Left renal pelvis (tissue), 4 donors: ENCODE measurements at places on chromosomes 1 and 21.

DNA sequence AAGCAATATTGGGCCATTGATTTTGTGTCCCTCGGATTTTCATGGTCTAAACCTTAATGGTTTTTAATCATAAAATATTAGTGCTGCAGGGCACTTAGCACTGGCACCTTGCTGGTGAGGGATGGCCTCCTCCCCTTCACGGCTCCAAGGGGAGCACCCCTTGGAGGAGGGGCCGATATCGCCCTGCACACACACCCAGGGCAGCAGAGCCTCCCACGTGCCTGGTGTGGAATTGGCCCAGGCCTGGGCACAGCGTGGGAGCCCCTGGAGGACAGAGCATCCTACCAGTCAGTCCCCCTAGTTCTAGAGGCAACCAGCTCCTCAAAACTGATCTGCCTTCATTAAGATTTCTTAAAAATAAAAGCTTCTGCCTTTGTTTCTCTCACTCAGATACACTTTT is 90.7 kb upstream of the CSF3R start:
- DNase-seq = no peak

DNA sequence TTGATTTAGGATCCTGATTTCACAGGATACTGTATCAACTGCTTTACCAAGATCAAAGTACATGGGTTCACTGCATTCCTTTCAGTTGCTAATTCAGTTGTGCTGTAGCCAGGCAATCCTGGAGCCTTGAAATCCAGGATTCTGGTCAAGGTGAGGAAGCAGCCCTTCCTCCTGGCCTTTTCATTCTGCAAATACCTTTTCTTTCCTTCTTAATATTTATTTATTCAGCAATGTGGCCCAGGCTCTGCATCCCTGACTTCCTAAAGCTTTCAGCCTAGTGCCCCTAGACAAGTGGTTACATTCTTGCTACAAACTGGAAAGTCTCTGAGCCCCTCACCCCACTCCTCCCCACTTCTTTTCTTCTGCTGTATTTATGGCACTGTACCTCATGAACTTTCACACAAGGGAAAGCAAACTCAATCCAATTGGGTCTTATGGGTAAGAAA is 16.2 kb downstream of the LRRC8D start:
- no peak for DNase-seq

GRCh38 chr1:63230722-63231121 is 91.6 kb upstream of the FOXD3 start:
- no peak for DNase-seq

GRCh38 chr1:3033040-3033789 is 11.9 kb downstream of the ACTRT2 start:
- DNase-seq = no peak

DNA sequence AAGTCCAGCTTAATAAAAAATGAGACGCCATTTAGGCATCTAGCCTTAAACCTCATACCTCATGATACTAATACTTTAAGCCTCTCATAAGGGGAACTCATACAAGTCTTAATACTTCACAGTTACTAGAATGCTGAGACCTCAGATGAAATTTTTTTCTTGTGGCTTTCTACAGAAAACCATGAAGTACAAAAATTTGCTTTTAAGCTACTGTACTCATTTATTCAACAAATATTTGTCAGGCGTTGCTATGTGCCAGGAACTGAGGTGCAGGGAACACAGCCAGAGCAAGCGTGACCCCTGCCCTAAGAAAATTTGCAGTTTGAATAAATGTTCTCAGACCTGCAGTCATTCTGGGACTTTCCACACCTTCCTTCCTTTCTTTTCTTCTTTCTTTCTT is 150.6 kb downstream of the MRPL39 start:
- no peak for DNase-seq

DNA sequence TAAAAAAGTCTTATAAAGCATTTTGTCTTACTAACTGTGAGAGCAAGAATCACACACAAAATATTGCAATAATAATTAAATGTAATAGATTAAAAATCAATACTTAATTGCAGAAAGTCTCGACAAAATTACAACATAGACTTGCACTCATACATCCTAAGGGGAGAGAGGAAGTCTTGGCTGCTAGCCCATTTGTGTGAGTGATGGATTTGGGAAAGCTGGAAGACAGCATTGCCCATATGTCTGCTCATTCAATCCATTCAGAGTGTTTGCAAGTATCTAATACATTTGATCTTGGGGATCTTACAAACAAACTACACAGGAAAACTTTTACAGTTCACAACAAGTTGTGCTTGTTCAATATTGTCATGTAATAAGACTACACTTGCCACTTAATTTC is 140.5 kb downstream of the COL11A1 start:
- DNase-seq = no peak

DNA sequence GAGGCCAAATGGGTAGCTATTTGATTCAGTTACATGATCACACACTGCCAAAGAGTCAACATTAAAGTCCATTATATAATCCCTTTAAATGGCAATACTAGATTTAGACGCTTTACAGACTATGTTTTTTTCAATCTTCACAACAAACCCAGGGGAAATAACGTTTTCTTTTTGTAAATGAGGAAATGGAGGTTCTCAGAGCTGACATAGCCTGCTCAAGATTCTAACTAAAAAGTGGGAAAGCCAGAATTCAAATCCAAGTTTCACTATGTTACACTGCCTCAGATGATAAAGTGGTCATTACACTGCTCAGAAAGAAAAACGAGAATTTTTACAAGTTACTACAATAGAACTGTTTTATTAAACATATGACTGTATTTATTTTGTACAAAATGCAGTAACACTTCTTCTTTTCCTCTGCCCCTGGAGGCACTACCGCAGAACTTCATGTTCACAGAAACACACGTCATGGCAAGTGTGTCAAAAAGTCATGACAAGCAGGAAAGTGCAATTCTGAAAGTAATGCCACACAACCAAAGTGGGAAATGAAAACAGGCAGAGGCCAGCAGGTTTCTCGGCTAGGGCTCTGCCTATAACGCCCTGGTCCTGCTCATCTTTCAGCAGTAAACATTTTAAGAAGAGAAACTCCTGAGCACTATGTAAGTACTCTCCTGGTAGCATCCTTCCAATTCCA is 19.0 kb downstream of the THEMIS2 start:
- no peak for DNase-seq

DNA sequence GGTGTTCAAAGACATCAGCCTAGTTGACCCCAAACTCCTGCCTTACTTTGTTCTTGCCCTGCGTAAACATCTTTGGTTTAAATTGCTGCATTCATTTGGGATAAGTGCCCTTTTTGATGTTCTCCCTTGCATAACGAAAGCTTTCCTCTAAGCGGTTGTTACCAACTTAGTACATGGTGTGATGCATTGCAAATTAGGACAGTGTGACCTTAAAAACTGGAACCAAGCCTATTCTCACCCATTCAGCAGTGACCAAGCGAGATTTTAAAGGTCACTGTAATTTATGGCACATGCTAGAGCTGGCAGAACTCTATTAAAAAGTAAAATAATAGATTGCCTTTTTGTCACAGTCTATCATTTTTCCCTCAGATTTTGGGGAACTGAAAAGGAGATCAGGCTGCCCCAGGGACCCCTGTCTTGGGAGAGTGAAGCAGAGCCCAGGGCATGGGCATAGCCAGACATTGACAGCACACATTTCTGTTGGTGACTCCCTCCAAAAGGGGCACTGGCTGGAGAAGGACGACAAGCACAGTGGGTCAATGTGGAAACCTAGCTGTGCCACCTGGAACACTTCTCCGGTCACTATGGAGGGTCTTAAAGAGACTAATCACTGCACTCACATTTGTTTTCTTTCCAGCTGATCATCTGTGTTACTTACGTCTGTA is 63.9 kb downstream of the KCNK1 start:
- no peak for DNase-seq

GRCh38 chr1:209291715-209292114 is 291.8 kb upstream of the CAMK1G start:
- DNase-seq = no peak

- DNase-seq = no peak
Measured at GRCh38 chr1:170261669-170262068, 115.9 kb downstream of the NTMT2 start.

GRCh38 chr21:31948676-31949075 is 75.9 kb downstream of the HUNK start:
- DNase-seq = no peak

DNA sequence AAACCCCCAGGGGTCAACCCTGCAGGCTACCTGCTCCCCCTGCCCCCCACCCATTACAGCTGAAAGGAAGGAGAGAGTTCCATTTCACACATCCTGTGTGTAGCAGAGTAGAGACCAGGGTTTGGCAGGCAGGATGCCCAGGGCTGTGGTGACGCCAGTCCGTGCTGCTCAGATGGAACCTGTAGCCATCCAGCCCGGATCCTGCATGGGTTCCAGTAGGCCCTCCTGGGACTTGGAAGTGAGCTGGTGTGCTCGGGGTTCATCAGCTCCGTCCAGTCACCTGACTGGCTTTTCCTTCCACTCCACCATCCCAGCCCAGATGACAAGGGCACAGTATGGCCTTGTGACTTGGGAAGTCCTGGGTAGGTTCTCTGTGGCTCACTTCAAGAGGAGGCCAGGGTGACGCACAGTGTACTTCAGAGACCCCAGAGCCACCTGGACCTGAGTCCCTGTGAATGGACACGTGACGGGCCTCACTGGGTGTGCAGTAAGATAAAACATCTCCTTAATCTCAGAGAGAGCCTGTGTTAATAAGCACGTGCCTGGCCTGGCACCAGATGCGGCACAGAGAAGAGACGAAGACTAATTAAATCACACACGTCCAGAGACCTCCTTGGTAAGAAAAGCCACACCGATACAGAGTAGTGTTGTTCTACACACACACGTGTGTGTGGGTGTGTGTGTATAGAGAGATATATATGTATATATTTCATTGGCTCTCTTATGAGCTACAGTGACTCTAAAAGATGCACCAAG is 16.0 kb downstream of the ITPKB start:
- no peak for DNase-seq

- DNase-seq = no peak
Measured at GRCh38 chr1:94798054-94798453, 22.1 kb upstream of the SLC44A3 start.

- no peak for DNase-seq
Measured at GRCh38 chr21:30769724-30770431, 14.7 kb upstream of the KRTAP21-1 start.

DNA sequence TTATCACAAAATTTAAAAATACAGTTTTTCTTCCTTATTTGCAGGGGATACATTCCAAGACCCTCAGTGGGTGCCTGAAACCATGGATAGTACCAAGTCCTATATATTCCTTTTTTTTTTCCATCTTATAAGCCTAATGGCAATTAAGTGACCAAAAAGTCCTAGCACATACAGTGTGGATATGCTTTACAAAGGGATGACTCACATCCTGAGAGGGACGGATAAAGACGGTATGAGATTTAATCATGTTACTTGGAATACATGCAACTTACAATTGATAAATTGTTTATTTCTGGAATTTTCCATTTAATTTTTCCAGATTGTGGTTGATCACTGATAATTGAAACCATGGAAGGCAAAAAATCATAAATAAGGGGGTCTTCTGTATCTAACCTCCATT is 181.2 kb upstream of the BRINP3 start:
- no peak for DNase-seq
